Fibroblast of skin of abdomen (primary cell): ENCODE measurements at places on chromosomes 2 and 18.
A peak's percentile ranks its signal among the peaks of the same experiment; 100 is the strongest.

DNA sequence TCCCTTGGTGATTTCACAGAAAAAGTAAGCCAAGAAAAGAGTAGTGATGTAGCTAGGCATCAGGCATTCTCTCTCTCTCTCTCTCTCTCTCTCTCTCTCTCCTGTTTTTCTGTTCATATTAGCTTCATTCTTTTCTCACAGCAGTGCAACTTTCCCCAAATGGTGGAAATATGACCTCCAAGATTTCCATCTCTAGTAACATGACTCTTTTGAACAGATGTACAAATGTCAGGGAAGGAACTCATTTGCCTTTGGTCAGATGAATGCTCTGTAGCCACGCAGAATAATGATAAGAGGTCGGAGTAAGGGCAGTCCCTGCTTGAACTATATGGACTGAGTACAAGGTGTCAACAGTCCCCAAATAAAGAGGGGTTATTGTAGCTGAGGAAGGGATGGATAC is 316.2 kb downstream of the GALNT13 start:
- DNase-seq, result no peak

DNA sequence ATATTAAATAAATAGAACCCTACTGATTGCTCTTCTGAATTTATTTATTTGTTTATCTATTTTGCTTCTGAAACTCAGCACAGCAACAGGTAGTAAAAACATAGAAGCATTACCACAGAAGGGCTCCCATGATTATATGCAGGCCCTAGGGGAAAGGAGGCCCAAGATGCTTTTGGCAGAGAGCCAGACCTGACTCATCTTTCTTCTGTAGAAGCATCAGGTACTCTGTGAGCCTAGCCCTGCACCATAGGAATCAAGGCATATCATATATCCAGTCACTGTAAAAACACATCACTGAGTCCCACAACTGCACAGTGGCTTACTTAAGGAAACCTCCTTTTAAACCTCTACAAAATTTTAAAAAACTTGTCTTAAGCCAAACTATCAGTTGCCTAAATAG is 1.8 kb downstream of the SCN9A start:
- peak; percentile 73 for DNase-seq

GRCh38 chr2:132609101-132609890 is 60.7 kb downstream of the LYPD1 start:
- DNase-seq, result no peak

GRCh38 chr2:127052771-127053691 is 53.9 kb downstream of the BIN1 start:
- no peak for DNase-seq

- DNase-seq, result no peak
These were observed 195.8 kb downstream of the MTX2 start for GRCh38 chr2:176464886-176465564.

DNA sequence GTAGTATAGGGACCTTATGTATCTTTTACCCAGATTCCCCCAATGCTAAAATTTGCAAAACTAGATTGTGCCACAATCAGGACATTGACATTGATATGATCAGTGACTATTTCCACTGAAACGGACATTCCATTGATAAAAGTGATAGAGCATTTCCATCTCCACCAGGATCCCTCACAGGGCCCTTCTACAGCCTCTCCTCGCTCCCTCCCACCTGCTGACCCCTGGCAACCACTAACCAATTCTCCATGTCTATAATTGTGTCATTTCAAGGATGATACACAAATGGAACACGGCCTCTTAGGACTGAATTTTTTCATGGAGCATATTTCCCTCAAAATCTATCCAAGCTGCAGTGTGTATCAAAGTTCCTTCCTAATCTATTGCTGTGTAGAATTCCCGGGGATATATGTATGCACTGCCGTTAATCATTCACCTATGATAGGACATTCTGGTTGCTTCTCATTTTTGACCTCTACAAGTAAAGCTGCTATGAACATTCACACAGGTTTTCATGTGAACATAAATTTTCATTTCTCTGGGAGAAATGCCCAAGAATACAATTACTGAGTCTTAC is 67.3 kb downstream of the UXS1 start:
- no peak for DNase-seq

- no peak for DNase-seq
These were observed 67.1 kb upstream of the CTDP1 start for GRCh38 chr18:79612291-79613108.
